ENCODE measurements at places on chromosomes 2 and 18.

DNA sequence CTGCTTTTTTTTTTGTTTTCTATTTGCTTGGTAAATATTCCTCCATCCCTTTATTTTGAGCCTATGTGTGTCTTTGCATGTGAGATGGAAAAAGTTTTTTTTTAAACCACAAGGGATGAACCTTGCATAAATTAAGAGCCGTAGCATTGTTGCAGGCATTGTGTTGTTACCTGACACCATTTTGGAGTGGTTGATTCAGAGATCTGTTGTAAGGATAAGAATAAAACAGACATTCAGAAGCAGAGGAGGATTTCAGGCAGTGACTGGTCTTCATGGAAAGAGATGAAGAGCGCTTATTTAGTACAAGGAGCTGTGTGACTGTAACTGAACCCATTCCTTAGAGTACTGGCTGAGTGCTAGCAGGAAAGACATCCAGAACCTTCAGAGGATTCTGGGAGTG, 101.2 kb downstream of the LTBP1 start:
- no peak for DNase-seq

GRCh38 chr2:237300739-237301138, 113.2 kb downstream of the COL6A3 start:
- DNase-seq: no peak

DNA sequence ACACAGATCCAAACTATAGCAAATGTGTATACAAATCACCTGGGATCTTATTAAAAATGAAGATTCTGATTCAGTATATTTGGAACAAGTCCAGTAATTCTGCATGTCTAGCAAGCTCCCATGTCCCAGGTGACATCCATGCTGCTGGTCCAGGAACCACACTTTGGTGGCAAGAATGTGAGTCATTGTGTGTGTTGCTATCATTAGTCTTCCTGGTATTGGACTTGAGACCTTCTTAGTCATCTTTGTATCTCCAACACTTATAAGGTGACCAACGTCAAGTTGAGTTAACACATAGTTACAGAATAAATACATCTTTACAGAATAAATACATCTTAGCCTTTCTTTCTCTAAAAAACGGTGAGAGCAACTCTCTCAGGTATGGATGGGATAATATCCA, 107.9 kb upstream of the NDUFV2 start:
- no peak for DNase-seq

DNA sequence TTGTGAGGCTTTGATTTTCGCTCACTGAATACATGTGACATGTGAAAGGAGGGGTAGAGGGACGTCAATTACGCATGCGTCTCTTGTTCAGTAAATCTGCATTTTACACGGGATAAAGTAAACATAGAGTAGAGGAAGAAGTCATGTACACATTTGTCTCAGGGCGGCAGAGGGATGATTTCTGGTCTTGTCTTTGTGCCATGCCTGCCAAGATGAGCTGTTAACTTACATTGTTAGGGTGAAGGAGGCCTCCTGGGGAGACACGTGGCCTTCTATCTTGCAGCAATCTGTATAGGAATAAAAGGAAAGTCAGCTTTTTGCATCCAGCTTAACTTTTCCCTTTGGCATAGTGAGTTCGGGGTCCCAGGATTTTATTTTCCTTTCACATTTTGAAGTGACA, 106.3 kb downstream of the LDLRAD4 start:
- DNase-seq: no peak

- DNase-seq: no peak
Measured at GRCh38 chr18:45447355-45448265, 167.7 kb upstream of the SLC14A2 start.

GRCh38 chr18:41870817-41871216, 84.2 kb upstream of the PIK3C3 start:
- no peak for DNase-seq

GRCh38 chr2:229273006-229273722, 2.1 kb upstream of the PID1 start:
- no peak for DNase-seq

Data from psoas muscle (tissue), 8 donors.